ENCODE measurements at places on chromosomes 6 and 20. TPM values are rescaled to one million over a fixed set of nuclear protein-coding genes. Genes with fewer than 3 reads are reported as not detected.

Gene LRRC1
- 19.5 TPM for total RNA-seq

Gene ZSCAN23
- 6.5 TPM for total RNA-seq

Gene SLC25A27
- total RNA-seq: 49.0 TPM

Gene SSTR4
- not detected for total RNA-seq

Gene MYMX
- 2.1 TPM for total RNA-seq

Gene PDSS2
- 11.9 TPM for total RNA-seq

Gene EDN1
- 35.0 TPM for total RNA-seq

Gene PRDM13
- total RNA-seq: not detected

Gene AKAP12
- total RNA-seq: 142 TPM

Gene NFATC2
- total RNA-seq: 11.0 TPM

Gene CTAGE9
- not detected for total RNA-seq
